ENCODE measurements at places on chromosomes 1 and 21.
A peak's percentile ranks its signal among the peaks of the same experiment; 100 is the strongest.

GRCh38 chr1:8205771-8206170, 112.1 kb upstream of the SLC45A1 start:
- no peak for ATAC-seq

DNA sequence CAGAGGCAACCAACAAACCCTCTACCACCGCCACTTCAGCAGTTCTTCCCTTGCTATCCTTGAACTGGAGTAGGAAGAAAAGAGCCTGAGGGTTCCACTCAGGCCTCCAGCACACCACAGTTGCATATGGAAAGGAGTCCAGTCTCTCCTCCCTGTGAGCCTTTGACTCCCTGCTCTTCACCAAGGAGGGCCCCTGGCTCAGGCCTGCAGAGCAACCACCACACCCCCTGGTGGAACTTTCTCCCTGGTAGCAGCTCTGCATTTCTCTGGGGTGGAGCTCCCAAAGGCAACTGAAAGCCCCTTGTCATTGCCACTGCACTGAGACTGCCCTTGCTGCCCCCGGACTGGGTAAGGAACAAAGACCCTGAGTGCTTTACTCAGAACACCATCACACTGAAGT, 1021.5 kb upstream of the ADGRL2 start:
- ATAC-seq, result no peak

- no peak for ATAC-seq
These were observed 145.5 kb upstream of the NRIP1 start for GRCh38 chr21:15210235-15210678.

DNA sequence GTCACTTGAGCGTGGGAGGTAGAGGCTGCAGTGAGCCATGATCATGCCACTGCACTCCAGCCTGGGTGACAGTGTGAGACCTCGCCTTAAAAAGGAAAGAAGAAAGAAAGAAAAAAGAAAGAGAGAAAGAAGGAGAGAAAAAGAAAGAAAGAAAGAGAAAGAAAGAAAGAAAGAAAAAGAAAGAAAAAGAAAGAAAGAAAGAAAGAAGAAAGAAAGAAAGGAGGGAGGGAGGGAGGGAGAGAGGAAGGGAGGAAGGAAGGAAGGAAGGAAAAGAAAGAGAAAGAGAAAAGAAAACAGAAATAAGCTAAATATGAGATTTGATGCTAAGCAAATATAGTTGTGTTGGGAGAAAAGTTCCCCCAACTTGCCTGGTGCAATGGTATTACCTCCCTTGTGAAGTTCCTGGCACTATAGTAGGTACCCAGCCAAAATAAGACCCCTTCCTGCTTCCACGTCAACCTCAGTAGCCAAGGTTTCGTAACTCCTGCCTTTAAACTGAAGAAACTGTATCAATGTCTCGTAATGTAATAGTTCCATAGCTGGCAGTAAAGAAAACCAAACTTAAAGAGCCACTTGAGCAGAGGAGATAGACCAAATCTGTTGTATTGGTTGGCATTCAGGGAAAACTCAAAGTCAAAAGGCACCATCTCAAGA, 88.1 kb upstream of the HNRNPU start:
- ATAC-seq, result no peak

- ATAC-seq, result no peak
These were observed 12.0 kb upstream of the KCNH1 start for GRCh38 chr1:211145944-211146343.

- ATAC-seq, result no peak
These were observed 496.9 kb downstream of the NEGR1 start for GRCh38 chr1:71785450-71785849.

GRCh38 chr1:240813720-240814119, 201.8 kb upstream of the GREM2 start:
- ATAC-seq, result no peak

- no peak for ATAC-seq
These were observed 2.0 kb downstream of the TMEM183A start for GRCh38 chr1:203009185-203009584.

- no peak for ATAC-seq
These were observed 636.3 kb downstream of the LTN1 start for GRCh38 chr21:28356422-28356821.

- ATAC-seq, result peak; percentile 14
These were observed 118.2 kb downstream of the ODF2L start for GRCh38 chr1:86277936-86278335.

DNA sequence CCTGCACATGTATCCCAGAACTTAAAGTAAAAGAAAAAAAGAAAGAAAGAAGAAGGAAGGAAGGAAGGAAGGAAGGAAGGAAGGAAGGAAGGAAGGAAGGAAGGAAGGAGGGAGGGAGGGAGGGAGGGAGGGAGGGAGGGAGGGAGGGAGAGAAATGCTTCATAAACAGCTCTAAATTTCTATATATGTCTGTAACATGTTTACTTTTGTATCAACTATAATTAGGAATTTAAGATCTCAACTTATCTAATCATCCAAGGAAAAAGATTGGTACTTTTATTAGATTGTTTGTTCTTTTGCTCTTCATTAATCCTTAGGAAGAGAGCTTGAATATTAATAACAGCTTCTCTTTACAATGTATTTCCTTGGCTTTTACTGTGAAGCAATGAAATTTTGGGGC, 195.4 kb upstream of the PRMT6 start:
- ATAC-seq, result no peak

GRCh38 chr1:29753771-29754572, 517.6 kb downstream of the PTPRU start:
- ATAC-seq, result no peak

DNA sequence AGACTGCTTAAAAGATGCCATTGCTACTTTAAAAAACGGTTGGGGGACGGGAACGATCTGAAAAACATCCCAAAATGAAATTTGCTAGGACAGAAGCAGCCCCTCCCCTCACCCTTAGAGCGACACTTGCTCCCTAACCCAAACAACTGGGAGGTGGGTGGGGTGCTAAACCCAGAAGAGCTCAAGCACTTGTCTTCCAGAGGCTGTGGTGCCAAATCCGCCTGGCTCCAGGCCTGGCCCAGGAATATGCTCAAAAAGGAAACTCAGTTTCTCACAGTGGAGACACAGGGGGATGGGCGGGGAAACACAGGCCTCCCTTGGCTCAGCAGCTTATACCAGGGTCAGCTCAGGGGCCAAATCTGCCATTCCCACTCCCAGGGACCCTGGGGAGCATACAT, 644 bp upstream of the PBXIP1 start:
- no peak for ATAC-seq

DNA sequence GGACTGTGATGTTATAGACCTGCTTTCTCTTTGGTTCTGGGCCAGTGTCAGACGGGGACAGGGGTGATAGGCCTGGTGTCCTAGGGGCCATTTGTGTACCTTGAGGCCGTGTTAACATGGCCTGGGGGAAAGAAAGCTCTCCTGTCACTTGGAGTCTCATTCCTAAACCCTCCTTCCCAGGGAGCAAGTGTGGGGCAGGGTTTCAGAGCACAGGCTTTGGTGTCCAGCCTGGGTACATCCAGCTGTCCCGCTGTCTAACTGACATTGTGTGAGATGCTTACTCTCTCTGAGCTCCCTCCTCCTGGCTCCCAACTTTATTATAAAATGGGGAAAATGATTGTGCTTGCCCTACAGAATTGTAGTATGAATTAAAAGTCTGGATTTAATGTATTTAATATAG, 32.6 kb upstream of the EPHA8 start:
- no peak for ATAC-seq

- ATAC-seq, result no peak
These were observed 48.0 kb downstream of the TRIM33 start for GRCh38 chr1:114462963-114463362.

DNA sequence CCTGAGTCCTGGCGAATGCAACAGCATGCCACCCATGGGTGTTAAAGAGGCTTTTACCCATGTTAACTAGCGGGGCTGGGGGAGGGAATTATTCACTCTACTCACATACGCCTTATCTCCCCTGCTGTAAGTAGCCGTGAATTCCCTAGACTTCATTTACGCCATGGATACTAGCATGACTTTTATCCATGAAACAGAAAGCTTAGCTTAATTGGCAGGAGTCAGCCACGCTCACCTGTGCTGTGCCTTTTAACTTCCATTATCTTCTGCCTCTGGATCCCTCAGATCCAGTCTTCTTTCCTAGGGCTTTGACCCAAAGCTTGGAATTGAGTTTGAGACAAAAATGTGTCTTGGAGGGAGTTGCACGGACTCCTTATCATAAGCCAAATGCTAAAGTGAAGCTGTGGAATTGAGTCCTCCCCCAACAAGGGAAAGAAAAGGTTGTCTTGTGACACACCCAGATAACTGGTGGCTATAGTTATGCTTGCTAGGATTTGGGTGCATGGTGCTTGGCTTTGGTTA, 9.7 kb upstream of the NASP start:
- ATAC-seq, result no peak

- no peak for ATAC-seq
These were observed 10.1 kb upstream of the PARP1 start for GRCh38 chr1:226417830-226418546.

- ATAC-seq, result no peak
These were observed 25.8 kb upstream of the RCC2 start for GRCh38 chr1:17465228-17465627.

Measured in stimulated activated memory B cell treated with anti-CD40 and anti-IgM and Interleukin-4, amounts not matched to agents 10 μg/mL and 1 μg/mL and 100 μg/mL, for 72 hours (primary cell).